Renal cortex interstitium (tissue), 15 donors: ENCODE measurements at places on chromosomes 1 and 21.

DNA sequence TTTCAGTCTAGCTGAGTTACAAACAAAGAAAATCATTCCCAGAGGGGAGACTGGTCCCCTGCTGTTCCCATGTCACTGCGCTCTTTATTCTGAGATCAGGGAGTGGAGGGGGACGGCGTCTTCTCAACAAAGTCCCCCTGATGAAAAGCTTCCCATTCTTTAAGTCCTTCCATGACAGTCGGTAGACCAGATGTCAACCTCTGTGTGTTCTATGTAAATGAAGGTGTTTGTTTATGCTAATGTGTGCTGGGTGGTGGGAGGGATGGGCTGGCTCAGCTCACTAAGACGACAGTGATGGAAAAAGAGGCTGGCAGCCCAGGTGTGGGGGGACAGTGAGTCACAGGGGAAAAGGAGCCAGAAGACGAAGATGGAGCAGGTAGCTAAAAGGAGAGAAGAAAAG, 148.2 kb upstream of the KLHDC7A start:
- no peak for DNase-seq

GRCh38 chr1:207454046-207454964, at the start of gene CR2:
TSS of gene CR2 (plus strand) at chr1:207454328. CDS start at chr1:207454419, 91 bp downstream.
- DNase-seq, result peak; percentile 13

DNA sequence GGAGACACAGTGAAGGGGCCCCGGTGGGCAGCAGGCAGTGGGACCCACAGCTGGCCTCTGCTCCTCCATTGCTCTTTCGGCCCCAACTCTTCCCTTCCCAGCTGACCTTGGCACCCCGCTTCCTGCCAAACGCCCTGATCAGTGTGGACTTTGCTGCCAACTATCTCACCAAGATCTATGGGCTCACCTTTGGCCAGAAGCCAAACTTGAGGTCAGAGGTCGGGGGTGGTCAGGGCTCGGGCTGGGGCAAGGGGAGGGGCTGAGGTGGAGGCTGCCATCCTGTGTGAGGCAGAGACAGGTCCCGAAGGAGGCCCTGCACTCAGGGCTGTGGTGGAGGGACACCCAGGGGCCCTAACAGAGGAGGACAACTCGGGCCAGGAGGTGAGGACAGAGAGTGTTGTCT, 13.7 kb downstream of the PODN start:
- no peak for DNase-seq

DNA sequence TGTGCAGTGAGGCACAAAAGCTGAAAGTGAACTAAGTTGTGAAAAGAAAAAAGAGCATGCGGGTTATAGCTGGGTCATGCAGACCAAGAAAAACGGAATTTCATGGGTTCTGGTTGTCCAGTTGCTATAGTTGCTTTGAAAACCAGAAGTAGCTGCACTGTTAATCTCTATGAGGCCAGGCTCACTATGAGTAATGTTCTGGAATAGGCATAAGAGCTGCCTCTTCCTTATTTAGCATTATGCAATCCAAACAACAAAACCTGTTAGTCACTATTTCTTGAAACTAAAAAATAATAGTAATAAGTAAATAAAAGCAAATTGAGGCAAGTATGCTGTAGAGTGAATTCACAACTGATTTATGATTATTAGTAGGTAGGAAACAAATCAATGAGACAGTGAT, 1383.7 kb downstream of the MRPL39 start:
- no peak for DNase-seq

- no peak for DNase-seq
Measured at GRCh38 chr1:214523124-214523824, 28.1 kb downstream of the PTPN14 start.

- DNase-seq, result no peak
Measured at GRCh38 chr1:6460301-6461050, 5.5 kb downstream of the TNFRSF25 start.

GRCh38 chr1:157161901-157162300, 23.7 kb upstream of the ETV3 start:
- no peak for DNase-seq

DNA sequence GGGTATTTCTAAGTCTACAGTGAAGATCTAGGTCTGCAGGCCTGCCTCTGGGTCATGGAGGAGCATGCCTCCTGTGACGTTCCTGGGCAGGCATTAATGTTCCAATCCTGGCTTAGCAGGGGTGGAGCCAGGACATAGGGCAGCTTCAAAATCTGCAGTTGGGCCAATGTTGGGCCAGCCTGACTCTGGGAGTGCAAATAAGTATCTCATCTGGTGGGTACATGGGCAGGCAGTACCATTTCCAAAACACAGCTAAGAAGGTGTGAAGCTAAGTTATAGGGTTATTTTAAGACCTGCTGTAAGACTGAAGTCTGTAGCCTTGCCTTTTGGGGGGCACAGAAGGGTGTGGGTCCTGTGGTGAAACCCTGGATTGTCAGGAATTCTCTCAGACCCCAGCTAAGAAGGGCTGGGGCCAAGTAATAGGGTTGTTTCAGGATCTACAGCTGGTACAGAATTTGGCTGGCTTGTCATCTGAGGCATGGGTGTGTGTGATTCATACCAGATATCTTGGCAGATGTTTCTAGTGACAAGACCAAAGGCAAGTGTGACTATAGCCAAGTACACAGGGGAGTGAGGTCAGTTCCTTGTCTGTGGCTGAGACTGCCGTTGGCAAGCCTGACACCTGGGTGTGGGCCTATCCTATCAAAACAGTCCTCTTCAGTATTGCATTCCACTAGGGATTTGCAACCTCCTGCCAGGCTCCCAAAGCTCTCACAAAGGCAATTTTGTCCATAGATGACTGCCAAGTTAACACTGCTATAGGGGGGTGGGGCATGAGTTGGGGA, 468.7 kb upstream of the B3GALT2 start:
- no peak for DNase-seq

GRCh38 chr1:244841273-244841927, 5.9 kb downstream of the COX20 start:
- DNase-seq, result no peak

DNA sequence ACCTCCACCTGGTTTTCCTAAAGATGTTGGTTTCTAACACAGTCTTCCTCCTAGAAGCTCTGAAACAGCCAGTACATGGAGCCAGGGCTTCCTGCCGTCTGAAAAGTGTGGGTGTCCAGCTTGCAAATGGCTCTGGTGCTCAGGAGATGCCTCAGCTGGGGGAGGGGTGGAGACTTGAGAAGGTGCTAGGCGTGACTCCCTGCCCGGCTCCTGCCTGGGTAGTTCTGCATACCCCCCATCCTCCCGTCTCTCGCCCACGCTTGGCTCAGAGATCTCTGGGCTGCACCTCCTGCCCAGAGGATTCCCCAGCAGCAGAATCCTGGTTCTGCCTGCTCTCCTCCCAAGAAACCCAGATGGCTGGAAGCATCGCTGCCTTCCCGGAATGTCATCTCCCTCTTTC, 16.9 kb downstream of the STUM start:
- no peak for DNase-seq

DNA sequence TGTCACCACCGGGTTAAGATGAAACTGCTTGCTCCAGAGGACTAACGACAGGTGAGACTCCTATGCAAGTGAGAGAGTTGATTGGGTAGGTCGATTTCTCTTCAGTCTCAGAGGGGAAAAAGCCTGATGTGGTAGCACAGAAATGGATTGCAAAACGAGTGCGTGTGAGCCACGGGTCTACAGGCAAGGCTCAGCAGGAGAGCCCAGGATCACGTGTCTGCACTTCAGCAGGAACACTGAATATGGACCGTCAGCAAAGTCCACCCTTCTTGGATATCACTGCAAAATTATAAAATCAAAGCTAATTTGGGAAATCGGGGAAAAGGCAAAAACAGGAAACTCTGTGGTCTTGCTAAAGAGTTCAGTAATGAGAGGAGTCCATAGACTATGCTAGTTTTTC, 107.7 kb upstream of the ZNF648 start:
- no peak for DNase-seq

GRCh38 chr1:180412583-180412982, 89.8 kb downstream of the ACBD6 start:
- DNase-seq, result no peak

GRCh38 chr1:118948351-118948750, 39.8 kb downstream of the TBX15 start:
- no peak for DNase-seq

GRCh38 chr1:204858363-204858821, 12.3 kb upstream of the NFASC start:
- no peak for DNase-seq

DNA sequence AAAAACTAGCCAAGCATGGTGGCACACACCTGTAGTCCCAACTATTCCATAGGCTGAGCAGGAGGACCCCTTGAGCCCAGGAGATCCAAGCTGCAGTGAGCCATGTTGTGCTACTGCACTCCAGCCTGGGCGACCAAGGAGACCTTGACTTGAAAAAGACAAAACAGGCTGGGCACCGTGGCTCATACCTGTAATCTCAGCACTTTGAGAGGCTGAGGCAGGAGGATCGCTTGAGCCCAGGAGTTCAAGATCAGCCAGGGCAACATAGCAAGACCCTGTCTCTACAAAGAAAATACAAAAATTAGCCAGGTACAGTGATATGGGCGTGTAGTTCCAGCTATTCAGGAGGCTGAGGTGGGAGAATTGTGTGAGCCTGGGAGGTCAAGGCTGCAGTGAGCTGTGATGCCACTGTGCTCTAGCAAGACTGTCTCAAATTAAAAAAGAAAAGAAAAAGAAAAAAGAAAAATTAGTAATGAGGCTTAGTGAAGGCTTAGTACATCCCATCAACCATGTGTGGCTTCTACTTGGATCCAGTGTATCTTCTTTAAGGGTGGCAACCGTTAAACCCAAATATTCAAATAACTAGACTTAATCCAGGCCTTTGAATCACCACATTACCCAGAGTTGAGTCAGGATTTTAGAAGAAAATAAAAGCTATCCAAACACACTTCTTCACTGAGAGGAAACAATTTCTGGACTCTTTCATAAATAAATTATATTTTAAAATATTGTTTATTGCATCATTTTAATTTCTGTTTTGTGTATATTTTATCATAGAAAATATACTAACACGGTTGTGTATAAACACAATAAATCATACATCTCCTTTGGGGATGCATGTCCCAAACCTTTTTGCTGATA, 74.3 kb upstream of the RAB4A start:
- no peak for DNase-seq

- no peak for DNase-seq
Measured at GRCh38 chr1:223006371-223006770, 136.7 kb downstream of the TLR5 start.

DNA sequence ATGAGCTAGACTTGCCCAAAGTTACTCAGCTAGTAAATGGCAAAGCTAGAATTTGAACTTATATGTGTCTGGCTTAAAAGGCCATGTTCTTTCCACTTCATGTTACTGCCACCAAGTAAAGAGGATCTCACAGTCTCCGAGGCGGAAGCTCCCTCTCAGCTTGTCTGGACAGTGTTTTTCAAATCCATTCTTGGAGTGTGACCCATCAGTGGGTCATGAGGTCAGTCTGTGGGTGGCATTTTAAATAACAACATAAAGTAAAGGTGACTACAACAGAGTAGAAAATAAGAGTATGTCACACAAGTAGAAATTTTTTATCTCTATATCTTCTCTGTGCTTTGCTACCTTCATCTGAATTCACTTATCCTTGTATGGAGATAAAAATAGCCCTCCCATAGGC, 3.2 kb upstream of the HMGB4 start:
- no peak for DNase-seq

DNA sequence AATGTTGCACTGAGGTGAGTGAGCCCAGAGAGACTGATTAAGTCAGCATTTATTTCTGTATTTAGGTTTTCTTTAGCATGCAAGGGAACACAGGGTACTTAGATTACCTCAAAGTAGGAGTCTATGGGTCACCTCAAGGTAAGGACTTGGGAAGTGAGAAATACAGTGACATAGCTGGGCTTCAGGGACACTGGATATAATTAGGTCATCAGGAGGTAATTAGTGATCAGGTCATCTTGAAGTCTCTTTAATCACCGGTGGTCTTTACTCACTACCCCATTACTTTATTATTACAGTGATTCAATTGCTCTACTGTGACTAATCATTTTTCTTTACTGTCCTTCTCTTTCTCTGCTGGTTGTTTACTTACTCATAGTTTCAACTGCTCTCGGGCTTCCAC, 59.9 kb upstream of the KCNK1 start:
- no peak for DNase-seq

DNA sequence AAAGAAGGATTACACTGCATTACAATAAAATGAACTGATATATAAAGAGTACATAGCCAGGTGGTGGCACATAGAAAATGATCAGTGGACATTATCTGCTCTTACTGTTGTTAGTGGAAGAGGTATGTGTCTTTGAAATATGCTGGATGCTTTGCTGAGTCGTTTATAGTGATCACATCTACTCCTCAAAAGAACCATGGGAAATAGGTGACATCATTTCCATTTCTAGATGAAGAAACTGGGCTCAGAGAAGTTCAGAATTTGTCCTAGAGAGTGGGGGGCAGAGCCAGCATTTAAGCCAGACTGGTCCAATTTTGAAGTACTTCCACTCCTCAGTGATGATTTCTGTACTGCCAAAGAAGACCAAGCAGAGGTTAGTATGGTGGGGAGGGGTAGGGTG, 34.0 kb upstream of the BACH1 start:
- no peak for DNase-seq

DNA sequence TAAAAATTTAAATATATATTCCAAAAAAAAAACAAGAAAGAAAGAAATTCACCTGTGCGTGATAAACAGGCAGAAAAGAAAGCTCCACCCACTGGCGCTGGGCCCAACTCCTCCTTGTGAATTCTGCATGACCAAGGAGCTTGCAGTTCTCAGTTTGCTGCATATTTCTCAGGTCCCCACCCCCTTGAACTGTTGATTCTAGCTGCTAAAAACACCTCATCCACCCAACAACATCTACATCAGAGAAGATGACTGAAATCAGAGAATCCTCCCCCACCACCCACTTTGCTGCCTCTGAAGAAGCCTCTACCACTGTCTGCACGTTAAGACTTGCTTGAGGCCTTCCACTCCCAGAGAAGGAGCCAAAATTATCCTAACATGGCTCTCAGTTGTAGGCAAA, 104.8 kb downstream of the RGS2 start:
- DNase-seq, result no peak

GRCh38 chr1:64942118-64942517, 24.2 kb downstream of the JAK1 start:
- DNase-seq, result no peak

DNA sequence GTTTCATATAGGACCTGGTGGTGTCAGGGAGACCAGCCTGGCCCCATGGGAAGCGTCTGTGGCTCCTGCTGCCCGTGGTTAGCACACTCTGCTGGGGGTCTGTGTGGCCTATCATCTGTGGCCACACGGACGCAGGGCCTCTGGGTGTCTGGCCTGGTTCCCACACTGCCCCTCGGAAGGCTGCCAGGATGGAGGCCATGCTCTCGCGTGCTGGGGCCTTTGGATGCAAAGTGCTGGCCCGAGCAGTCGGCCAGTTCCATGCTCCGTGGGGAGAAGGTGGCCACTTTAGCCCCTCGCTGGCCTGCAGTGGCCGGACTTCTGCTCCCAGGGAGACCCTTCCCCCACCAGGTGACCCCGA, 20.8 kb upstream of the LRRC3 start:
- DNase-seq, result no peak

- DNase-seq, result no peak
Measured at GRCh38 chr1:31633117-31633516, 11.6 kb downstream of the PEF1 start.

DNA sequence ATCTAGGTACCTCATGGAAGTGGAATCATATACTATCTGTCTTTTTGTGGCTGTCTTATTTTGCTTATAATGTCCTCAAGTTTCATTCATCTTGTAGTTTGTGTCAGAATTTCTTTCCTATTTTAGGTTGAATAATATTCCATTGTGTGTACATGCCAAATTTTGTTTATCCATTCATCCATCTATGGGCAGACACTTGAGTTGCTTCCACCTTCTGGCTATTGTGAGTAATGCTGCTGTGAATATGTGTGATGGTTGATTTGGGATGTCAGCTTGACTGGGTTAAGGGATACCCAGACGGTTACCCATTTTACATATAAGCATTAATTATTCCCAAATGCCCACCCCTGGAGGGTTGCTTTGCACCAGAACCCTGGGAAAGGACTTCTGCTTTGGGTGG, 477.5 kb downstream of the PTPRU start:
- DNase-seq, result no peak
